ENCODE measurements at places on chromosomes 2 and 18. TPM values are rescaled to one million over a fixed set of nuclear protein-coding genes. Genes with fewer than 3 reads are reported as not detected.

RAB17 gene
- total RNA-seq: not detected

ERICH2 gene
- 1.1 TPM for total RNA-seq

PXDN gene
- 171 TPM for total RNA-seq

ZSCAN30 gene
- total RNA-seq: 5.3 TPM

- DNase-seq: no peak
These were observed 37.1 kb downstream of the FAM161A start for GRCh38 chr2:61816480-61817355.

- no peak for DNase-seq
These were observed 196.1 kb downstream of the AGPS start for GRCh38 chr2:177588671-177589070.

DNA sequence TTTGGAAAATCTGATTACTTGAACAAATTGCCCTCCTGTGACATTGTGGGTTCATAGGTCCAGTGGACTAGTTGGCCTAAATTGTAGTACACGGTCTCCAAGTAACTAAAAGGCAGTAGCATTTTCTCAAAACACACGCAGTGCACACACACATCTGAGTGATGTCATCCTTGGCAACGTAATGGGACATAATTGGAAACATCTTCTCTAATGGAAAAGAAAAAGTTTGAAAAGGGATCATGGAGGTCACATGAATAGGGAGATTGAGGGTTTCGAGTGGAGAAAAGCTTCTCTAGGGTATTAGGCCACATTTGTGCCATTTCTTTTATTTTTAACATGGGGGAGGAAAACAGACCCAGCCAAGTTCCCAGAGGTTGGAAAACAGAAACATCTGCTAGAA, 93.3 kb downstream of the MAP4K4 start:
- DNase-seq: no peak

GRCh38 chr2:46188041-46188716, 109.0 kb upstream of the EPAS1 start:
- no peak for DNase-seq

GRCh38 chr18:7750966-7751365, 183.8 kb downstream of the PTPRM start:
- no peak for DNase-seq

DNA sequence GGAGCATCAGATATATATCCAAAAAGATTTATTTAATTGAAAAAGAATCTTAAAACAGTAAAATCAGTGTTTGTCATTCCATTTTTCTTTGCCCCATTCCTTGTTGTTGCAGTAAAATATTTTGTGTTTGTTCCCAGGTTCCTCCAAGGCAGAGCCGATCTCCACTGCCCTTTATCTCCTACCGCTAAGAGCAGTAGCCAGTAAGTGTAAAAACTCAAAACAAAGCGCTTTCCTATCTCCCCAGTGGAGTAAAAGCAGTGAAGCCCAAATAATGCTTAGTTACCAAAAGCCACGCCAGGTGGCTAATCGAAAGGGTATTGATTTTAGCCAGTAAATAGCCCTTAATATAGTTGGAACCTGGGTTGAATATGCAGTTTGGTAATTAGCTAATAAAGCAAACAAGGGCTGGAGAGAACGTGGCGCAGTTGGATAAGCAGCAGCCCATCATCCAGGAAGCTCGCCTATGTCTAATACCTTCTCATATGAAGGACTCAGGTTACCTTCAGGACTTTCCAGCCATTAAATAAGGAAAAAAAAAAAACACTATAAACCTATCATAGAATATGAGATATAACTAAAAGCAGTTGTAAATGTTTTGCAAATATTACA, 12.4 kb upstream of the GPD2 start:
- DNase-seq: no peak

- DNase-seq: no peak
These were observed 3.5 kb upstream of the FAM124B start for GRCh38 chr2:224405412-224405811.

DNA sequence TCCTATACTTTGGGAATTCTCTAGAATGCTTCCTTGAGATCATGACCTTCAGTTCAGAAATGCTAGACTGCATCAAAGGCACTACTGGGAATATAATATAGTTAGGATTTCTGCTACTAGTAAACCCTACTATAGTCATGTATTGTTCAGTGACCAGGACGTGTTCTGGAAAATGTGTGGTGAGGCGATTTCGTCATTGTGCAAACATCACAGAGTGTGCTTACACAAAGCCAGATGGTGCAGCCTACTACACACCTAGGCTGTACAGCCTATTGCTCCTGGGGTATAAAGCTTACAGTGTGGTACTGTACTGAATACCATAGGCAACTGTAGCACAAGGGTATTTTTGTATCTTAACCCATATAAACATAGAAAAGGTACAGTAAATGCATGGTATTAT, 13.0 kb downstream of the CXCR4 start:
- no peak for DNase-seq

GRCh38 chr2:20196657-20197161, 28.2 kb downstream of the SDC1 start:
- DNase-seq: no peak

- DNase-seq: no peak
These were observed 89.1 kb downstream of the ANTXR1 start for GRCh38 chr2:69102041-69102593.

GRCh38 chr2:200453853-200454534, 55.9 kb downstream of the KCTD18 start:
- DNase-seq: no peak

DNA sequence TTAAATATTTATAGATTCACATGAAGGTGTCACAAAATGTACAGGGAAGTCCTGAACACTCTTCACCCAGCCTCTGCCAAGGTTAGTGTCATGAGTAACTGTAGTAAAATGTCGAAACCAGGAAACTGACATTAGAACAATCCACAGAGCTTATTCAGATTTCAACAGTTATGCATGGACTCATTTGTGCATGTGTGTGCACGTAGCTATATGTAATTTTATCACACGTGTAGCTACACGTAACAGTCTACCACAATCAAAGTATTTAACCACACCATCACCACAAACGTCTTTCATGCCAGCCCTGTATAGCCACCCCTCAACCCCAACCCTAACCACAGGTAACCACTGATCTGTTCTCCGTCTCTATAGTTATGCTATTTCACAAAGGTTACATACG, 211.7 kb upstream of the REV1 start:
- DNase-seq: no peak
